ENCODE measurements at places on chromosomes 1 and 21.
A peak's percentile ranks its signal among the peaks of the same experiment; 100 is the strongest.

- DNase-seq, result no peak
Observed at GRCh38 chr21:43912910-43913309, 47.9 kb downstream of the AGPAT3 start.

- no peak for DNase-seq
Observed at GRCh38 chr1:3101124-3101939, 32.3 kb downstream of the PRDM16 start.

DNA sequence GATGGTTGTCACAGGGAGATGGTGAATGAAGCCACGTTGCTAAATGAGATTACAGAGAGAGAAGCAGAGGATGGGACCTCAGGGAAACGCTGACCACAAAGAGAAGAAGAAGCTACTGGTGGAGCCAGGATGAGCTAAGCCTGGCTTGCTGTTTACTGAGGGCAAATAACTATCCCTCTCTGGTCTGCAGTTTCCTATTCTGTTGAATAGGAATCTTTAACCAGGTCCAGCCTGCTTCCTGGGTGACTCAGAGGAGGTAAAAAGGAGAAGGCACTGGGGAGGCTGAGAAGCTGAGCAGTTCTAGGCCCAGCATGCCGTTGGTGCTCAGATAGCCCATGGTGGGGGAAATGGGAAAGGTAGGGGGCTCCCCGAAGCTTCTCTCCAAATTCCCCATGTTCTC lies 29.6 kb downstream of the DMBX1 start:
- DNase-seq, result peak; percentile 30

DNA sequence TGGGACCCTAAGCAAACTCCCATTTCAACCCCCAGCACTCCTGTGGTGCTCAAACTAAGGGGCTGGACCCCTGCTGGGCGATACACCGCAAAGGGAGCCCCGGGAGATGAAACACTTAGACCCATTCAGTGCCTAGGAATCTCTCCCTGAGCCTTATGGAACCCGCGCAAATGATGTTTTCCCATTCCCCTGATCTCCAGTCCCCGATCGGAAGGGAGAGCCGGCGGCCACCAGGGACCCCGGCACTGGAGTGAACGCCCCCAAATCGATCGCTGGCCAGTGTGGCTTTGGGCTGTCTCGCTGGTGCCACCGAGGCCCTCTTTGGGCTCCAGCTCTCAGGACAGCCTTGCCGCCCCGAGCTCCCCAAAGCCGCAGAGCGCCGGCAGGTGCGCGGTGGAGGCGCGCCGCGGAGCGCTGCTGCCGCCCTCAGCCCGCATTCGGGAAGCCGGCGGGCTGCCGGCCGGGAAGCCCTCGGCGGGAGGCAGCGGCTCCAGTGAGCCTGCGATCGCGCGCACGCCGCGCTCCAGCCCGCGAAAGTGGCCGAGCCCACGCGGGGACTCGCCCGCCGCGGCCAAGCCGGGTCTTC lies 1.1 kb downstream of the PLXNA2 start:
- DNase-seq, result peak; percentile 38

DNA sequence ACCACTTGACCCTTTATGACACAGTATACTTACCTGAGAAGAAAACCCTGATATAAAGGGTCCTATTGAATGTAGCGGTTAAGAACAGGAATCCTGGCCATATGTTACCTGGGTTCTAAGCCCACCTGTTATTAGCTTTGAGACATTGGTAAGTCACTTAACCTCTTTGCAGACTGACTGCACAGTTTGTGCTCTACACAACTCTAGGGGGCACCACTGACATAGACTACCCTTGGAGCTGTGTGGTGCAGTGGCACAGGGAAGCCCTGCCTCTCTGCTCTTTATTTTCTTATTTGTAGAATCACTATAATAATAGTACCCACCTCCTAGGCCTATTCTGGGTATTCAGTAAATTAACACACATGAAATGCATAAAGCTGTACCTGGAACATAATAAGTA lies 165.6 kb downstream of the C1orf94 start:
- DNase-seq, result no peak

DNA sequence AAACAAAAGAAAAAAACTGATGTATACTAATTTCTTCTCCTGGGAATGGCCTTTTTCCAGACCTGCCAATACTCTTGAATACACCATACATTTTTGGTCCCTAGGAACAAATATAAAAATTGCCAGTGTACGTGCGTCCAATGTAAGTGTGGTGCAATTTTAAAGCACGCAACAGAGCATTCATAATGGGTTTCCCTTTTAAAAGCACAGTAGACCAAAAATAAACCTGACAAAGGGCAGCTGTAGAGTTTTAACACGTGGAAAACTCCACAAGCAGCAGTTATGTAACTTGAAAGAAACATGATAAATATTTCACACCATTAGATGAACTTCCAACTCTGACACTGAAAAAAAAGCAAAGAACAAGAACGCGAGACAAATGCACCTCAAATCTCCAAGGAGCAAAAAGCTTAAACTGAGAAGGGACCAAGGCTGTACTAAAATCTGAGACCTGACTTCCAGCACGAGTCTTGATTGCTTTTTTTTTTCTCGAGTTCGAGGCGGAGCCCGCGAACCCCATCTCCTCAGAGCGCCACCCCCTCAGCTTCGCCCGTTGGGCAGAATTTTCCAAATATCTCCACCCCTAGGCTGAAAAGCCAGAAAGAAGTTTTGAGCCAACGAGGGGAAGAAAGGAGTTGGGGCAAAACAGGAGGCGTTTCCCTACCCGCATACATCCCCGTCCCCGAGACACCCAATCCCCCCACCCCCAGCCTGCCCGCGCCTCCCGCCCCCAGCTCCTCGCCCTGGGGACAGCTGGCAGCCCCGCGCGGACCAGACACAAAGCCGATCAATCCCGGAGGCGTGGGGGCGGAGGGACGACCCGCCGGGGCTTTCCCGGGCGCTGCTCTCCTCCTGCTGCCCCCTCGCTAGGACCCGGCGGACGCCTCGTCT lies at the start of gene JAM2:
Gene JAM2, plus strand, starts transcription at position 599 of the 891 bp plus-strand sequence. CDS start 564 bp downstream, outside the sequence.
- peak; percentile 47 for DNase-seq

All from fibroblast of skin of right biceps (primary cell).